ENCODE measurements at places on chromosomes 12 and 14.

GRCh38 chr12:127257366-127257935, 1009.5 kb upstream of the TMEM132C start:
- no peak for DNase-seq

- DNase-seq = no peak
Measured at GRCh38 chr14:93375673-93376156, 28.7 kb downstream of the COX8C start.

DNA sequence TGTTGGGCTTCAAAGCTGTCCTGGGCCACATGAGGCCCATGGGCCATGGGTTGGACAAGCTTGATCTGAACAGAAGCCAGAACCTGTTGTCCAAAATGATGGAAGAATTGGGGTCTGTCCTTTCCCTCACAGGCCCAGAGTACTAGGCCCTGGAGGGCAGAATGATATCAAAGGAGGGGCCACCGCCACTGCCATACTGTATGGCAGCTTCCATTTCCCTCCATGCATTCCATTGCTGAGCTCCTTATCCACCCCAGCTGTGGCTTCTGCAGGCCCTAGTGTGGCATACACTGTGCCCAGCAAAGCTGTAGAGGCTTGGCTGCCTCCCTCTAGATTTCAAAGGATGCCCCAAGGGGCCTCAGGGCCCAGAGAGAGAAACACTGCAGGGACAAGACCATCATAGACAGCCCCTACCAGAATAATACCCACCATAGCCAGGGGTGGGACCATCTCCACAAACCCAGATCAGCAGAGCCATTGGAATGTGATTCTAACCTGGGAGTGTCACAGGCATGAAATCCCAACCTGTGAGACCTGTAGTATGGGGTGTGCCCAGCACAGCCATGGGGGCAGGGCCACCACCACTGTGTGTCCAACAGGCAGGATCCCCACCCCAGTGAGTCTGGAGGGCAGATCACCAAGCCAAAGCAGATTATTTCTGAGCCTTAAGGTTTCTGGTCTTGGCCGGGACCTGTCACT, 61.4 kb upstream of the BEGAIN start:
- DNase-seq = no peak

DNA sequence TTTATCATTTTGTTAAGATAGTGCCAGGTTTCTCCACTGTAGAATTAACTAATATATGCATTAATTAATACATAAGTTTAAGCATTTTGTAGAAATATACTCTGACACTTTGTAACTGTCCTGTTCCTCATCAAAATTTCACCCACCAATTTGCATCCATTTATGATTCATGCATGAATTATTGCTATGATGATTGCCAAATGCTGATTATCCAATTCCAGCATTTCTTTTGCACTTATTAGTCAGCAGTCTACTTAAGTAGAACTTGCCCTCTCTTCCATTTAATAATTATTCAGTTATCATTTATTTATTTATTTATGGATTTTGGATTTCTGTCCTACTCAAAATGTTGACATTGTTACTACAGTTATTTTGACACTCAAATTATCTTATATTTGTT, 72.2 kb downstream of the SLC6A15 start:
- no peak for DNase-seq

DNA sequence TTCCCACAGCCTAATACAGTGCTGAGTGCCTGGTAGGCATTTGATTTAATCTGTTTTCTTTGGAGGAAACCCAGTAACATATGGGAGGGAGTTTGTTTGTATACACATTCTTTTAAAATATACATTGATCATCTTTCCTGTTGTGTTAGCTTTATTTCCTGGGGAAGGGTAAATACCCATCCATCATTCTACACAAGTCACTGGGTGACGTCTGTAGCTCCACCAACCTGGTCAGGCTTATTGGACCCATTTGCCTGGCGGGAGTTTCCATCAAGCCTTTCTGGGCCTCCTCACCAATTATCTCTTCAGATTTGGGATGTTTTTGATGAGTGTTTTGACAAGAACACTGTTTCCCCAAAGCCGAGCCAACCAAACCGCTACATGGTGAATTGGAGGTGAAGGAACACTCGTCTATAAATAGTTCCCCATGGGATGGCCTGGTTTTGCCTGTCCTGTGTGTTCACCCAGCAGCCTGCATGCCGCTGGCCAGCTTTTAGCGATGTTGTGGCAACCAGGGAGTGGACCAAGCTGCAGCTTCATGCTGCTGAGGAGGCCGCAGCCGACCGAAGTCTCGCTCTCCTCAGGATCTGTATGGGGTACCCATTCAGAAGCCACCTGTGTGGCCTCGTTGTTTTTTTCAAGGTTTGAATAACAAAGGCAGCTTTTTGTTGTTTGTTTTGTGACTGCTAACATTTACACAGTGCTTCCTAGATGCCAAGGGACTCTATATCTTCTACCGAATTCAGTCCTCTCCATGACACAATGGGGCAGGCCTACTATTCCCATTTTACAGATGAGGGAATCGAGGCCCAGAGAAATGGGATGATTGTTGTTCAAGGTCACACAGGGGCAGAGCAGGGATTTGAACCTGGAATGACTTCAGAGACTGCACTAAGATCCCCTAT, 22.6 kb downstream of the PLXNC1 start:
- DNase-seq = peak; percentile 48

DNA sequence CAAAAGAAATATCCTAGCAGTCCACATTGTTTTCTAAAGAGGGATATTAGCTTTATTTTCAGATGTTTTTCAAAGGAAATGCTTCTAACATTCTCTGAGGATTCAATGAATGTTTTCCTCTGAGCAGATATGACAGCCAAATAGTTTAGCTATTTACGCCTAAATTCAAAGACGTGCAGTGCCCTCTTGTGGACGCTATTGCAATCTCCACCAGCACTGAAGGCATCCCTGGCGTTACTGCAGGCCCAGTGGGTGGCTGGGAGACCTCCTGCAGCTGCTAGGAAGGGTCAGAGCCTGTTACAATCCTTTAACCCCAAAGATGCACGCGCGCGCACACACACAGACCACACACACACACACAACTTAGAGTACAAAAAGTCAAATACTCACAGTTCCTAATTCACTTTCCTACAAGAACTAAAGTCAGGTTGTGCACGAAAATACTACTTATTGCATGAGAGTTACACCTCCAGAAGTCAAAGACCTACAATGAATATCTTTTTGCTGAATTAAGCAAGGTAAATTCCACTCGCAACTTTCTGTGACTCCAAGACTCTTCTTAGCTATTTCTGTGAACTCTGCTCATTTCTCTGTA, 589.3 kb upstream of the TMEM132C start:
- DNase-seq = peak; percentile 67
